ENCODE measurements at places on chromosomes 4 and X. TPM values are rescaled to one million over a fixed set of nuclear protein-coding genes. Genes with fewer than 3 reads are reported as not detected.
A peak's percentile ranks its signal among the peaks of the same experiment; 100 is the strongest.

The MAOB gene
- total RNA-seq = not detected

The ABLIM2 gene
- total RNA-seq = 3.2 TPM

GRCh38 chrX:55659931-55660330 is 36.7 kb downstream of the FOXR2 start:
- no peak for DNase-seq

DNA sequence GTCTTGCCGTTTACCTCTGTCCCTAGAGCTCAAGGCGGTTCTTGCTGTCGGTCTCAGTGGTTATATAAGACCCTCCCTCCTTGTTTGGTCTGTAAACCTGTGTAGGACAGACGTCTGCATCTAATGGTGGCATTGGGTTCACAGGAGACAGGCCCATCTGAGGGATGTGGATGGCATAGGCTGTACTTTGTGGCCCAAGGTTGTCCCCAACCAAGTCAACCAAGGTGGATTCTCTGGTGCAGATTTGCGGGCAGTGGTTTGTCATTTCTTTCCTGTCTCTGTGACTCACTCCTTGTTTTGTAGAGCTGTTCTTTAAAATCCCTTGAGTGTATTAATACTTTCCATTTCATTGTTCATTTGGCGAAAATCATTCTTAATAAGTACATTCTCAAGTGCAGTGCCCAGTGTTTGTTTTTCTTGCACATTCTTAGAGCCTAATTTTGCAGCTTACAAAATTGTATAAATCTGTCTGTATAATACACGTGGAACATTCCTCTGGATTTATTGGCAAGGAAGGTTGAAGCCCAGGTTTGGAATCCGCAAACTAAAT is 68.0 kb upstream of the TLR2 start:
- no peak for DNase-seq

- DNase-seq = peak; percentile 59
Observed at GRCh38 chr4:140637836-140638235, 69.1 kb upstream of the UCP1 start.

DNA sequence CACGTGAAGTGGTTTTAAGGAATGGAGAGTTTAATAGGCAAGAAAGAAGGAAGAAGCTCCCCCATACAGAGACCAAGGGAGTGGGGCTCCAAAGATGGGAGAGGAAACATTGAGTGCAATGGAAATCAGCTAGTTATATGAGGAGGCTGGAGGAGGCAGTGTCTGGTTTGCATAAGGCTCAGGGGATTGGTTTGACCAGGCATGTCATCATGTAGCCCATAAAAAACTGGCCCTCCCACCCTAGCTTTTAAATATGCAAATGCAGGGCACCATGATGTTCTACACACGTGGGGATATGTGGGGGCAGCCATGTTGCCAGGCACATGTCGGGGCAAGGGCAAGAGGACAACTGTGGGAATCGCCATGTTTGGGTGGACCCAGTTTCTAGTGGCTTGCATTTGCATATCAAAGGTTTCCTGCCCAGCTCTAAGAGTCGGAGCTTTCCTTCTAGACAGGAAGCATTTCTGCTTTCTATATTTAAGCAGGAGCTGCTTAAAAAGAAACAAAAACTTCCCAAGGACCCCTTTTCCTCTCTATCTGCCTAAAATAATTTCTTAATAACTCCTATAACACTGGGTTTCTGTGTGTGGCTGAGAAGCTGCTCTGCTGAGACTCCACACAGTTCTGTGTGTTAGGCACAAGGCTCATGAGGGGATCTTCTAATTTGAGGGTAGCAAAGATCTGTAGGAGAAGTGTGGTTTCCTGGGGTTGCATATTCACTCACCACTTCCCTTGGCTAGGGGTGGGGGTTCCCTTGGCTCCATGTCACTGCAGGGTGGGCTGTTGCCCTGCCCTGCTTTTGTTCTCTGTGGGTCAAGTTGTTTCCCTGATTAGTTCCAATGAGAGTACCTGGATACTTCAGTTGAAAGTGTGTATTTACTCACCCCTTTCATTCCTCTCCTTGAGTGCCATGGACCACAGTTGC is 113.5 kb downstream of the VSIG4 start:
- no peak for DNase-seq

All from A673 (cell line).